Stimulated activated CD8-positive, alpha-beta memory T cell treated with anti-CD3 and anti-CD28 coated beads, Interleukin-4, amount 100 ng/mL, for 1 hour (primary cell): ENCODE measurements at places on chromosomes 2 and 18.

DNA sequence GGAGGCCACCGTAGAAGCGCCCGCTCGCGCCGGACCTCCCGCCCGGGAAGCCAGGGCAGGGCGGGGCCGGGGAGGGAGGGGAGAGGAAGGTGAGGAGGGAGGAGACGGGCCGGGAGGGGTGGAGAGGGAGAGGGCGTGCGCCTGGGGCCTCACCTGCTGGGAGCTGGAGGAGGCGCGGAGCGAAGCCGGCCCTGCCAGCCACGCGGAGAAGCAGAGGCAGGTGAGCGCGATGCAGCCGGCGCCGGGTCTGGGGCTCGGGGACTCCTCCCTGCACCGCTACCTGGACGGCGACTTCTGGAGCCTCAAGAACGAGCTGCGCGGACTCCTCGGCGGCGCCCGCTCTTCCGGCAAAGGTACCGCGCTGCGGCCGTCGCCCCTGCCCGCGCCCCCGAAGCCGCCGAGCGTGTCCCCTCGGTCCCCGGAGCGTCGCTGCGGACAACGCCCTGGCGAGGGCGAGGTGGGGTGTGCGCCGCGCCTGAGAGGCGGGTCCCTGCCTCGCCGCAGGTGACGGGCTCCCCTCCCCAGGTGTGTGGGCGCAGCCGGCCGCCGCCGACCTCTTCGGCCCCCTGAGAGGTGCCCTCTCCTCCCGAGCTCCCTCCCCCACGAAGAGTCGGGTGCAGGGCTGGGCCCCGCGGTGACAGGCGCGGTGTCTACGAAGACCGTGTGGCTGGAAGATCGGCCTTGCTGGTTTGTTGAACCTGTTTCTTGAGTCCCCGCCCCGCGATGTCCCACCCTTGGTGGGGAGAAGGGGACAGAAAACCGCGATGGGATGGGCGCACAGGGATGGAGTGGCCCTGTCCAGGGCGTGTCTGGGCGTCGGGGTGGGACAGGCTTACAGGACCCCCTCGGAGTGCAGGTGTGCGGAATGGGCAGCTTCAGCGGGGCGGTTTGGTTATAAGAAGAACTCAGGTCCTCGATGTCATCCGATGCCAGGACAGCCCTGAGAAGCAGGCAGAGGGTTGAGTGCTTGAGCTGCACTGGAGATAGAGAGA, at the start of gene ACOXL:
ACOXL (plus strand) TSS at position 152 of the 992 bp plus-strand sequence. CDS start 35,817 bp downstream, outside the sequence.
- DNase-seq = no peak

DNA sequence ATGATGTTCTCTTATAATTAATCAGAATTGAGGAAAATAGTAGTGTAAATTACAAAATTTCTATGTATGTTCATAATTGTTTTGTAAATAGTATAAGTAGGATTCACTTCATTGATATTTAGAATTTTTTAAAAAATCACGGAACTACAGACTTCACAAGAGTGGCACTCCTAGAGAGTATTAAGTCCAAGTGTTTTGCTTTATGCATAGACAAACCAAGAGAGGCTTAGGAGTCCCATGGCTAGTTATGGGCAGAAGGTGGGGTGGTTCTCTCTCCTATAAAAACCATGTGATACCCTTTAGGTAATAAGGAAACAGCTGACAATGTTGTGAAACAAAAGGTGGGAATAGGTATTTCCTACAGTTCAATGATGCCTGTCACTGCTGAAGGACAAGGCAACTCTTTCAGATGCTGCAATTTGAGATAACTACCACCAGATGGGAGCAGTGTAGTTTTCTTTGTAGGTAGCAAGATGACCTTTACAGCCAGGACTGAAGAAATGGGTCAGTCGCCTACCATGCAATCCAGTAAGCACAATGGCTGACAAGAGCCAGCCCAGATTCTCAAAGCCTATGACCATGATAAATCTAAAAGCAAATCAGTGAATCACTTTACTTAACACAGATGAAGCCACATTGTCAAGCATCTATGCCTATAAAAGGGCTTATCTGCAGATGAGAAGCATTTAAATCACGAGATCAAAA, 83.9 kb downstream of the AAK1 start:
- no peak for DNase-seq

DNA sequence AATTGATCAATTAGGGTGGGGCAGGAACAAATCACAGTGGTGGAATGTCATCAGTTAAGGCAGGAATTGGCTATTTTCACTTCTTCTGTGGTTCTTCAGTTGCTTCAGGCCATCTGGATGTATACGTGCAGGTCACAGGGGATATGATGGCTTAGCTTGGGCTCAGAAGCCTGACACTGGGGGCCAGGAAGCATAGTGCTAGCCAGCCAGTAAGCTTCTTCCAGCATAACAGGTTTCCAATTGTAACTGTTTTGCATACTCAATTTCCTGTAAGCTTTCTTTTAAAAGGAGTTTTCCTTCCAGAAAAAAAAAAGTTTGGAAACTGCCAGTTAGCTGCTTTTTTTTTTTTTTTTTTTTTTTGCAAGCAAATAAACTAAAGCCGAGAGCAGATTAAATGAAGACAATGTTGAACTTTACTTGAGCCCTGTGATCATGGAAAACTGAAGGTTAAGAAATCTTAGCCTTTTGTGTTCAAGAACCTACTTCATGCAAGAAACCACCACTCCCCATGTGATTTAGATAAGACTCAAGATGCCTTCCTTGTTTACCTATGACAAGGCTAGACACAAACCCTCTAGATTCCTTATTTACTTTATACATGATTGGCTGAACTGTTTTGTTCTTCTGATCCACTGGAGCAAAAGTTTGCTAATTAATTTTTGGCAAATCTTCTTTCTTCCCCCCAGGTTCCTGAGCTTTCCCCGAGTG, 126.9 kb upstream of the LINC00305 start:
- no peak for DNase-seq

DNA sequence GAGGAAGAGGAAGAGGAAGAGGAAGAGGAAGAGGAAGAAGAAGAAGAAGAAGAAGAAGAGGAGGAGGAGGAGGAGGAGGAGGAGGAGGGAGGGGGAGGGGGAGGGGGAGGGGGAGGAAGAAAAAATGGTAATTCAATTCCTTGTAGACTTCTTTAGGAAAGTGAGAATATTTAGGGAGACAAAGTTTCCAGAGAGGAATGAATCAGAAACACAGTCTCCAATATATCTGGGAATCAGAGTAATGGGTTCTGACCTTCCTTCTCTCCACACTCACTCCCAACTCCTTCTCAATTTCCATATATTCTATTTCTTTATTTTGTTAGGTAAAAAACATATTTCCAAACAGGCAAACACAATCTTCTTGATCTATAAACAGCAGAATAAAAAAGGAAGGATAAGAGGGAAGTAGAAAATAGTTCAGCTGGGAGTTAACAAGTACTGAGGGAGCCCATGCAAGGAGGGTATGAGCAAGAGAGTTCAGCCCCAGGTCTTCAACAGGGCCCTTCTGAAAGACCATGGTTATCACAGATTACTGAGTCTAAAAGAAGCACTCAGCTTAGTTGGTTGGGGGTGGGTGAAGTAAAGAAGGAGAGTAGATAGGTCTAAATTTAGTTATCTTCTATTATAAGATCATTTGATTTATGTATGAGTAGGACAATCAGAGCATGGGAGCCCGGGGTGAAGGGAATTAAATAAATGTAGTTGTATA, 480.8 kb downstream of the NRXN1 start:
- DNase-seq = no peak

DNA sequence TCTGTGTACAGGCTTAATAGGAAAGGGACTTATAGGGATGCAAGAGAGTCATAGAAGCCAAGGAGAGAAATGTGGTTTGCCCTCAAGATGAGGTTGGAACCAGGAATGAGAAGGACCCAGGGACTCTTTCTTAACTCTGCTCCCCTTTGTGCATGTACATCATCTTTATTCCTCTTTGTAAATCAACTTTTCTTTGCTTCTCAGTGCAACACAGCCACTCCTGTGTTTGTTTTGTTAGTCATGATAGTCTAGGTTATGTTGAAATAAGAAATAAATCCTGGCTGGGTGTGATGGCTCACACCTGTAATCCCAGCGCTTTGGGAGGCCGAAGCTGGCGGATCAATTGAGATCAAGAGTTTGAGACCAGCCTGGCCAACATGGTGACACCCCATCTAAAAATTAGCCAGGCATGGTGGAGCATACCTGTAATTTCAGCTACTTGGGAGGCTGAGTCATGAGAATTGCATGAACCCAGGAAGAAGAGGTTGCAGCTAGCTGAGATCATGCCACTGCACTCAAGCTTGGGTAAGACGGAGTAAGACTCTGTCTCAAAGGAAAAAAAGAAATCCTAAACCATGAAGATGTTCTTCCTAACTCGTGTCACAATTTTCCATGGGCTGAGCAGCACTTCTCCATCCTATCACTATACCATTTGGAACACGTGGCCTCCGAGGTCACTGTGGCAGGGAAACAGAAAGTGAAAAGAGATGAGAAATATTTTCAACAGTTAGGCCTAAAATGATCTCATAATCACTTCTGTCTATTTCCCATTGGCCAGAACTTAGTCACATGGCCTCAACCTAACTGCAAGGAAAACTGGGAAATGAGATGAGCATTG, 73.0 kb upstream of the TMEM17 start:
- no peak for DNase-seq

GRCh38 chr18:30674596-30674995, 367.9 kb downstream of the DSC3 start:
- DNase-seq = no peak

DNA sequence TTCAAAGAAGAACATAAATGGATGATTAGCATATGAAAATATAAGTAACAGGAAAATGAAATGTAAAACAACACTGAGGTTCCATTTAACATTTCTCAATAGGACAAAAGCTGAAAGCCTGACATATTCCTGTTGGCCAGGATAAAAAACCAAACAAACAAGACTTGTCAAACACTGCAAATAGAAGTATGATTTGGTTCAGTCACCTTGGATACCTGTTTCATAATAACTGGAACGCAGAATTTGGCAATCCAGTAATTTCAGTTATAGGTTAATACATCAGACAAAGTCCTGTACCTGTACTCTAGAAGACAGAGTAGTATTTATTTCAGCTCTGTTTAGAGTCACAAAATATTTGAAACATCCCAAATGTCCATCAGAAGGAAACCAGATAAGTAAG, 16.5 kb upstream of the EVA1A start:
- DNase-seq = no peak

- no peak for DNase-seq
These were observed 1.5 kb downstream of the CAB39 start for GRCh38 chr2:230714136-230714480.

- no peak for DNase-seq
These were observed 86.1 kb downstream of the MSH2 start for GRCh38 chr2:47488870-47489584.

GRCh38 chr2:176496761-176497160, 227.5 kb downstream of the MTX2 start:
- DNase-seq = no peak

DNA sequence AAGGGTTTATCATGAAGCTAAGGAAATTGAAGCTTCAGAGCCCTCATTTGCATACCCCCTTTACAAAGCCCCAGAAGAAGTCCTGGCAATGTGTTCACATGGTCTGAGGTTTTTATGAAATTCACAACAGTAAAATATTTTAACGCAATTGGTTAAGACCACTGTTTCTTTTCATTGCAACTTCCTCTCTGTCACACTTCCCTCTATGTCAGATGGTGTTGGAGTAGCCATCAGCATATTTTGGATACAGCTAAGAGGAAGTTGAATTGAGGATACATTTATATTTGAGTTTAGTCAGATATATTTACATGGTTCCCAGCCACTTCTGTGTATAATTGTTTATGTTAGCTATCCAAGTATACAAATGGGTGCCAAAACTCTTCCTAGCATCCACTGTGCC, 170.0 kb downstream of the TXNL1 start:
- DNase-seq = no peak

- DNase-seq = no peak
These were observed 84.3 kb upstream of the OSR1 start for GRCh38 chr2:19442731-19443130.

DNA sequence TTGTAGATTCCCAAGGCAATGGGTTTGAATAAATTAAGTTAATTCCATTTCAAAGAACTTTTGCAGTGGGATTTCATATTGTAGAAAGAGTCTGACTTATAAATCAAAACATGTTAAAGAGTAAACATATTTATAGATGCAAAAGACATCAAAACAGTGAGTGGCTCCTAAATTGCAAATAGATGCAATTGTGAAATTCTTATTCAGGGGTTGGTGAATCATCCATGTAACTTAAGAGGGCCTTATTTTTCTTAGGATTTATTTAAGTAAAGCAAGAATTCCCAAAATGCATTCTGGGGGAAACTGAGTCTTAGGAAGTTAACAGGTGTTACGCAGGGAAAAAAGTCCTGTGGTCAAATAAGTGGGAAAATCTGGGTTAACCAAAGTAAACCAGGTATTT, 11.3 kb downstream of the TANC1 start:
- DNase-seq = no peak

DNA sequence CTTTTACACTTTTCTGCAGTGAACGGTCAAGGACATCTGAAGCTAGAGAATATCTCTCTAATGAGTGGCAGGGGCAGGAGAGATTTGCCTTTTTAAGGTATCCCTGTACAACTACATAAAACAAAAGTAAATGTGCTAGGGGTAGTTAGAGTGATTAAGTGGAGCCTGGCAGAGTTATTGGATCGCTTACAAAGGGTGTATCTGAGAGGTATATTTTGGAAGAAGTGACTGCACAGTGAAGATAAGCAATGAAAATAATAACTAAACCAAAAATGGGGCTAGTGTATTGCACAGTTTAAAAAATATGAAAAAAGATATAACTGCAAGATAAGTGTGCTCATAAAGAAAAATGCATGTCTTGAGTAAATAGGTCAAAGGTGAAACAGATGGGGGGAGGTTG, 193.5 kb upstream of the EPC2 start:
- no peak for DNase-seq

- DNase-seq = no peak
These were observed 152.5 kb downstream of the TSN start for GRCh38 chr2:121907928-121908327.

- DNase-seq = no peak
These were observed 8.0 kb upstream of the KLHL29 start for GRCh38 chr2:23376972-23377371.

DNA sequence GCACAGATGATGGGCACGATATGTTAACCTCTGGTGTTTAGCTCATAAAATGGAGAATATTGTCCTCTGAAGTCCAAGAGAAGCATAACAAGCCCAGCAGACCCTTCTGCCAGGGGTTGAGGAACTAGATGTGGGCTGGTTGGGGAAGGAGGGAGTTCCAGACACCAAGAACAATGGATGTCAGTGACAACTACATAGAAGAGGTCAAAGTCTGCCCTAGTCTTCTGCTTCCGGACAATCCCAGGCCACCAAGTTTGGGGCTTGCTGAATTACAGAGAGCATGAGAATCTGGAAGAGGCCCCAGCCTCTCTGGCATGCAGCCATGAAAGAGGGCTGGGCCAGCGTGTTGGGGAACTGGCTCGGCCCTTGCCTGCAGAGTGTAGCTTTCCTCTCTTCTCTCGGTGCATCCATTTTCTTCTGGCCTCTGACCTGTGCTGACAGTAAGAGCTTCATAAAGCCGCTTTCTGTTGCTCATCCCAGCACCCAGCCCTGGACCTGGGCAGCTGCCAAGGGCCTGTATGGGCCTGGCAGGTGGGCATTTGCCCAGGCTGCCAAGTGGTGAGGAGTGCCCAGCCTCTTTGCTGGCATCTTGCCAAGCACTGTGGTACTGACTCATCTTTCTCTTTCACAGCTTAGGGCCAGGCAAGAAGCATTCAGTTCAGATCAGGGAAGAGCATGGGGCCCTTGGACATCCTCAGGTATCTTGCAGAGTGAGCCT, 14.6 kb upstream of the LAPTM4A start:
- DNase-seq = no peak

- no peak for DNase-seq
These were observed 221.7 kb downstream of the CD226 start for GRCh38 chr18:69725855-69726508.
